ENCODE measurements at places on chromosomes 16 and 17. TPM values are rescaled to one million over a fixed set of nuclear protein-coding genes. Genes with fewer than 3 reads are reported as not detected.

- no peak overlapping the region for H3K4me3 ChIP-seq
- H3K27ac ChIP-seq, result no peak overlapping the region
- peak; percentile 8 for DNase-seq
- H3K4me1 ChIP-seq, result no peaks in the 10 kb centered on the region
These were observed 111.3 kb downstream of the BANP start for GRCh38 chr16:88062341-88063210.

DNA sequence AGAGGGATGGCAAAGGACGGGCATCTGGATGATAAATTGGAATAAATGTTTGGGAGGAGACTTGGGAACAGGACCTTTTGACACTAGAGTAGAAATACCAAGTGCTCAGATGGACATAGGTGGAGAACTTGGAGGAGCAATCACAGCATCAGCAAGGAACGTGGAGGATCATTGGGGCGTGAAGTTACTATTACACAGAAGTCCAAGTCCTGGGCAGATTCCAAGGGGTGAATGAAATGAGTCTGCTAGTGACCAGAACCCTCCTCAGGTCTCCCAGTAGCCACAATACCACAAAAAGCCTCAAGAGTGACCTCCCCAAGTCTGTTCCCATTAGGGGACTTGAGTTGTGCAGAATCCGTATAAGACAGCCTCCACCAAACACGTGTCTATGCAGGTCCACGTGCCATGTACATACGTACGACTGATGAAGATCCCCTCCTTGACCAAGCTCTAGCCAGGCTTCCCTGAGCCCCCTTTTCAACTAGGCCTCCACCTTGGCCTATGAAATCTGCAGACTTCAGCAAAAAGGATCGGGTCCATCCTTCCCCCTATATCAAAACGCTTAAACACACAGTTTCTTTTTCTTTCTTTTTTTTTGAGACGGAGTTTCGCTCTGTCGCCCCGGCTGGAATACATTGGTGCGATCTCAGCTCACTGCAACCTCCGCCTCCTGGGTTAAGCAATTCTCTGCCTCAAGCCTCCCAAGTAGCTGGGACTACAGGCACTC is 2.2 kb downstream of the C17orf67 start:
- DNase-seq, result no peak
- H3K27ac ChIP-seq, result no peak overlapping the region
- H3K4me1 ChIP-seq, result peaks cover 41% of the 10 kb centered on the region
- H3K4me3 ChIP-seq, result no peak overlapping the region
- H3K36me3 ChIP-seq, result no peaks in the 10 kb centered on the region

Gene SOST
- total RNA-seq, result 0.12 TPM

Gene CHP2
- not detected for total RNA-seq

Gene FBXO39
- 0.17 TPM for total RNA-seq
